CD4-positive, alpha-beta T cell treated with Interleukin-1 beta for 1 hour (primary cell): ENCODE measurements at places on chromosomes 7 and 10.

DNA sequence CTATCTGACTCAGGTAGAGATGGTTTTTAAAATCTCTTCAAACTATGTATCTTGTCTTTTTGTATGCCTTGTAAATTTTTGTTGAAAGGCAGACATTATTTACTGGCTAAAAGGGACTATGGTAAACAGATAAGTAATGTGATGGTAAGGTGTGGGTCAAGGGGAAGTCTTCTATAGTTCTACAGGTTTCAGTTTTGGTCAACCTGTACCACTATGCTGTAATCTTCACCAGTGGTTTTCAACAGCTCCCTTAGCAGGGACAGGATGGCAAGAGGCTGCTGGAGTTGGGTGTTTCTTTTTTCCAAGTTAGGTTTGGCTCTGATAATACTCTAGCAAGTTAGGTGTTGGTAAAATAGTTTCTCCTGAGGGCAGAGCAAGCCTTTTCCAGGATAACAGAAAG lies 32.7 kb upstream of the FZD8 start:
- DNase-seq: no peak

DNA sequence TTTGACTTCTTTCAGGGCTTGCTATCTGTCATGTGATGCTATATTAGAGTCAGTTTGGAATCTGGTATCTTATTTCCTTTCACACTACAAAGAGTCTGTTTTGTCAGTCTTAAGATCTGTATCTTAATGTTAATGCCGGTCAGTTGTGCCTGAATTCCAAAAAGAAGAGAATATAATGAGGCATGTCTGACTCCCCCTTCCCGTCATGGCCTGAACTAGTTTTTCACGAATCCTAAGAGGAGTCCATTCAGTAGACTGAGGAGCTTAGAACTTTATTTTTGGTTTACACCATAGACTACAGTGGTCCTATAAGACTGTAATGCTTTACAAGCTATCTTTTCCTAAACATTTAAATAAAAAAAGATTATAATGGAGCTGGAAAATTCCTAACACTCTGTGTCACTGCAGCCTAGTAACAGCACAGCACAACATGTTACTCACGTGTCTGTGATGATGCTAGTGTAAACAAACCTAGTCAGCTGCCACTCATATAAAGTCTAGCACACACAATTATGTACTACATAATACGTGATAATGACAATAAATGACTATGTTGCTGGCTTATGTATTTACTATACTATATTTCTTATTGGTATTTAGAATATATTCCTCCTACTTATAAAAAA lies 50.6 kb downstream of the VPS41 start:
- no peak for DNase-seq

- no peak for DNase-seq
Observed at GRCh38 chr7:94174956-94175355, 170.8 kb upstream of the BET1 start.

DNA sequence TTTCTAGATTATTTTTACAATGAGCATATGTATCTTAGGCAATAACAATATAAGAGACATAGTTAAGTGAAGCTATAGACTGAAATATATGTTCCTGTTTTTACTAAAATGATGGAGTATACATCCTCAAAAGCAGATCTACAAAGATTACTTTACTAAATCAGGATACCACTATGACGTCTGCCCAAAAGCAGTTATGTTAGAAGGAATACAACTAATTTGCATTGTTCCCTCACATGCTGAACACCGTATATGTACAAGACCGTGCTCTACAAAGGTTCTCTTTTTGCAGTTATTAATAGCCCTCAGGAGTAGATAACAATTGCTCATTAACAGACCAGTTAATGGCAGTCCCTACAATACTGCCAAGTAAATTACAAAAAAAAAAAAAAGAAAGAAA lies 137.5 kb downstream of the CD36 start:
- no peak for DNase-seq

DNA sequence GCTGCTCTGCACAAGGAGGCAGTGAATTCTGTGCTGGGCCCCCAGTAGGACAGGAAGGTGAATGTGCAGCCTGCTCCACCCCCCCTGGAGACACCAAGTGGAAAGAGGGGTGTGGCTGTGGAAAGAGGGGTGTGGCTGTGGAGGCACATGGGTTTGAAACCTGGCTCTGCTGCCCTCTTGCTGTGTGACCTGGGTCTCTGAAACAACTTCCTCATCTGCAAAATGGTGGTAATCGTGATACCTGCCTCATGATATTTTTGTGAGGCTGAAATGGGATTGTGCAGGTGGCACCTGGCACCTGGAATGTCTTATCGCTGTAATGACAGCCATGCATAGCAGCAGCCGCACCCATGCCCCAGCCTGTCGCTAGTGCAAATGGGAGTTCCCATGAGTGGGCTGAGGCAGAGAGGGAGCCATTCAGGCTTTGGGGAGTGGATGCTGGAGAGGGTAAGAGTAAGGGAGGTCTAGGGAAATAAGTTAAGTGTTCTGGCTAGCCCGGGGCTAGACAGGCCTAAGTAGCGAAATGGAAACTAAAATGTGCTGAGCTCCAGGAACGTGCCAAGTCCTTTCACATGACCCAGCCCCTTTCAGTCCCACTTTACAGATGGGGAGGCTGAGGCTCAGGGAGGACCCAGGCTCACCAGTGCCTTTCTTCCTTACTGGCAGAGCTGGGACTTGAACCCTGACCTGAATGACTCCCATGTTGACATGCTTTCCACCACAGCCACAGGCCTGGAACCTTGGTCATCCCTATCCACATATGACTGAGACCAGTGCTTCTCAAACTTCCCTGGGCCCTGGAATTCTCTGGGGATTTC lies 35.0 kb downstream of the C10orf105 start:
- DNase-seq: no peak

GRCh38 chr10:6025683-6026255 lies 36.4 kb downstream of the IL2RA start:
- DNase-seq: no peak
